Adrenal gland (tissue), 19 donors: ENCODE measurements at places on chromosomes 7 and 10.

GRCh38 chr7:107668296-107668695, 7.7 kb downstream of the SLC26A4 start:
- H3K4me1 ChIP-seq = no peaks in the 10 kb centered on the region
- peaks cover 4% of the 10 kb centered on the region for H3K27me3 ChIP-seq
- DNase-seq = no peak
- H3K4me3 ChIP-seq = no peak overlapping the region

- no peaks in the 10 kb centered on the region for H3K4me1 ChIP-seq
- no peak overlapping the region for H3K4me3 ChIP-seq
- H3K36me3 ChIP-seq = no peaks in the 10 kb centered on the region
- no peaks in the 10 kb centered on the region for H3K27me3 ChIP-seq
Observed at GRCh38 chr7:43155636-43156035, 43.2 kb downstream of the HECW1 start.

DNA sequence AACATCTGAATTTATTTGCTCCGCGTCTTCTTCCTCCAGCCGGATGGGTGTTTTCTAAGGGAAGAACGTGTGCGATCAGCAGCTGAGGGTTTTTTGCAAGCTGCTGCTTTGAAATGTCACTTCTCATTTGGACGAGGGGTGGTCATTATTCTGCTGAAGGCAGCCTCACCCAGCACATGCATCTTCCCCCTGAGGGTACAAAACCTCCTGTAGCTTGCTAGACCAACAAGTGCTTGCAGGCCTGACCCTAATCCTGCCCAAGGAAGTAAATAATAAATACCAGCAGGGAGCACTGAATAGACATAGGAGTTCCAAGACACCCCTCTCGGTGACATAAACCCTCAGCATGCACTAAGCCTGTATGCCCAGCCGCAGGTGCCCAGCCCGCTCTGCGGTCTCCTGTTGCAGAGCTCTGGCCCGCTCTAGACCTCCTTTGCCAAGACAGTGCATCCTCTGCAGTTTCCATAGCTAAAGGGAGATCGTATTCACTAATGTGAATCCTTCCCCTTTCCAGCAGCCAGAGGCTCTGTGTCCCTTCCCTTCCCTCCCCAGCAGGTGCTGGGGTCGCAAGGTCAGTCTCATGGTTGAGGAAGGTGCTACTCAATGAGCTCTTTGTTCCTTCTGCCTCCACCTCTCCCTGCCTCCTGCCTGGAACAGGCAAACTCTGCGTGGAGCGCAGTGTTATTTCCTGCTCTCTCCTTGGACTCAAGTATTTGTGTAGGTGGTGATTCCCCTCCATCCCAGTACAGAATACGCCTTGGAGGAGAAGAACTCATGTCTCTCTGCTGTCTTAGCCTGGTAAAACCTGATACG, 36.6 kb downstream of the SBDS start:
- H3K36me3 ChIP-seq = no peaks in the 10 kb centered on the region
- H3K27ac ChIP-seq = no peak overlapping the region
- H3K4me1 ChIP-seq = no peaks in the 10 kb centered on the region
- no peaks in the 10 kb centered on the region for H3K27me3 ChIP-seq

DNA sequence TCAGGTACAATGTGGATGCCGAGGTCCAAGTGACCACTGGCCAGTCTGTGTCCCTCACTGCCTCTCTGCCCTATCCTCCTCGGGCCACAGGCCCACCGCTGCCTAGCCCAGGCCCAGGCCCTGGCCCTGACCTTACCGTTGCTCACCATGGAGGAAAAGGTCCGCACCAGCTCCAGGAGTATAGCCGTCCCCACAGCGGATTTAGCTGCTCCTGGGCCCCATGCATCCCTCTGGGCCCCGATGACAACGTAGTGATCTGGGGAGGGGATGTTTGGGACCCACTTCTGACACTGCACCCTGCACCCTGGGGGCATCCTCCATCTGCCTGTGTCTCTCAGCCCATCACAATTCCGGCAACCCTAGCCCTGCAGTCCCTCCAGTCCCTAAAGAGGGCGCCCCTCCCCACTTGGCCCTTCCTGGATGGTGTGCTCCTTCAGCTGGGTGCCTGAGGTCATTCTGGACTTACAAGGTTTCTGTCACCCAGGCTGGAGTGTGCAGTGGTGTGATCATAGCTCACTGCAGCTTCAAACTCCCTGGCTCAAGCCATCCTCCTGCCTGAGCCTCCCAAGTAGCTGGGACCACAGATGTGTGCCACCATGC, 12.1 kb downstream of the TFR2 start:
- no peak overlapping the region for H3K27ac ChIP-seq
- DNase-seq = peak; percentile 39
- H3K4me3 ChIP-seq = no peak overlapping the region
- H3K36me3 ChIP-seq = no peaks in the 10 kb centered on the region
- H3K27me3 ChIP-seq = no peaks in the 10 kb centered on the region

- H3K27ac ChIP-seq = no peak overlapping the region
- DNase-seq = no peak
- H3K4me1 ChIP-seq = no peaks in the 10 kb centered on the region
- H3K4me3 ChIP-seq = no peak overlapping the region
Observed at GRCh38 chr7:118352867-118353453, 128.5 kb downstream of the ANKRD7 start.

GRCh38 chr10:88027570-88027969, 164.1 kb downstream of the PTEN start:
- peak; percentile 41 for DNase-seq
- no peak overlapping the region for H3K27ac ChIP-seq
- no peaks in the 10 kb centered on the region for H3K4me1 ChIP-seq
- H3K36me3 ChIP-seq = no peaks in the 10 kb centered on the region

GRCh38 chr7:146129296-146129695, 12.7 kb downstream of the CNTNAP2 start:
- H3K4me3 ChIP-seq = no peak overlapping the region
- H3K27ac ChIP-seq = no peak overlapping the region
- H3K27me3 ChIP-seq = no peaks in the 10 kb centered on the region
- no peak for DNase-seq

- DNase-seq = no peak
- no peaks in the 10 kb centered on the region for H3K36me3 ChIP-seq
- no peak overlapping the region for H3K4me3 ChIP-seq
- H3K27me3 ChIP-seq = no peaks in the 10 kb centered on the region
Observed at GRCh38 chr7:38327637-38328036, 54.2 kb upstream of the TARP start.

- no peaks in the 10 kb centered on the region for H3K27me3 ChIP-seq
- peak; percentile 15 for DNase-seq
- H3K4me1 ChIP-seq = no peaks in the 10 kb centered on the region
- H3K36me3 ChIP-seq = no peaks in the 10 kb centered on the region
- no peak overlapping the region for H3K27ac ChIP-seq
Observed at GRCh38 chr10:85175635-85176034, 847.2 kb downstream of the CCSER2 start.

DNA sequence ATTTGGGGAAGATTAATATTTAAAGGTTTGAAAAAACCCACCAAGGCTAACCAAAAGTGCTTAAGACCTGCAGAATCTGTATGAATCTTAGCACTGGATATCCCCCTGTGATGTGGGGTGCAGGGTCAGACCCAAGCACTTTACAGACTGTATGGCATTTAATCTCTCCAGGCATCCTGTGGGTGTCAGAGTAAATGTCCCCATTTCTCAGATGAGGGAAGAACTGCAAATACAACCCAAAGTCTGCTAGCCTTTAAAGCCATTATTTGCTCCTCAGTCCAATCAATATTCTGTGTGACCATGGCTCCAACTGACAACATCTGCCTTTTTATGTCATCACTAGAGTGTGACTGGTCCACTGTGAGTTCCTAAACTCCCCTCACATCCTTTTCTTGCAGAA, 10.0 kb upstream of the MBL2 start:
- H3K4me1 ChIP-seq = no peaks in the 10 kb centered on the region
- no peak overlapping the region for H3K27ac ChIP-seq
- no peak overlapping the region for H3K4me3 ChIP-seq
- H3K27me3 ChIP-seq = no peaks in the 10 kb centered on the region
- no peaks in the 10 kb centered on the region for H3K36me3 ChIP-seq
- DNase-seq = no peak

- H3K36me3 ChIP-seq = no peaks in the 10 kb centered on the region
- H3K27me3 ChIP-seq = no peaks in the 10 kb centered on the region
- H3K27ac ChIP-seq = peak overlapping the region; percentile 72
- peak overlapping the region; percentile 65 for H3K4me3 ChIP-seq
- DNase-seq = no peak
Observed at GRCh38 chr10:43361547-43362190, 9.8 kb upstream of the FXYD4 start.

DNA sequence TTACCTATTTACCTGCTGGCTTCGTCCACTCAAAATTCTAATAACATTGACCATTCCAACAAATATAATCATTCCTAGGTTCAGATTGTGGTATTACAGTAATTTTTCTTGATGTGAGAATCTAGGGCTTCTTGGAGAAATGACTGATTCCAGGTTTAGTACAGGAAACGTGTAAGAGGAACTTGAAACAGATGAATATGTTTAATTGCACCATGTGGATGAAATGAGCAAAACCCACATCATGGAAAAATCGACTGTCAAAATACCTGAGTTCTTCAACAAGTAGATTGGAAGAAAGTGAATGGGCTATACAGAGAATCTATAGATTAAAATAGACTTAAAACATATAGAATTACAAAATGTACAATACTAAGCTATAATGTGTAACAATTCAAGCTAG, 24.9 kb upstream of the OR9A4 start:
- DNase-seq = no peak
- H3K4me1 ChIP-seq = no peaks in the 10 kb centered on the region
- H3K4me3 ChIP-seq = no peak overlapping the region
- H3K27ac ChIP-seq = no peak overlapping the region
- H3K27me3 ChIP-seq = no peaks in the 10 kb centered on the region

DNA sequence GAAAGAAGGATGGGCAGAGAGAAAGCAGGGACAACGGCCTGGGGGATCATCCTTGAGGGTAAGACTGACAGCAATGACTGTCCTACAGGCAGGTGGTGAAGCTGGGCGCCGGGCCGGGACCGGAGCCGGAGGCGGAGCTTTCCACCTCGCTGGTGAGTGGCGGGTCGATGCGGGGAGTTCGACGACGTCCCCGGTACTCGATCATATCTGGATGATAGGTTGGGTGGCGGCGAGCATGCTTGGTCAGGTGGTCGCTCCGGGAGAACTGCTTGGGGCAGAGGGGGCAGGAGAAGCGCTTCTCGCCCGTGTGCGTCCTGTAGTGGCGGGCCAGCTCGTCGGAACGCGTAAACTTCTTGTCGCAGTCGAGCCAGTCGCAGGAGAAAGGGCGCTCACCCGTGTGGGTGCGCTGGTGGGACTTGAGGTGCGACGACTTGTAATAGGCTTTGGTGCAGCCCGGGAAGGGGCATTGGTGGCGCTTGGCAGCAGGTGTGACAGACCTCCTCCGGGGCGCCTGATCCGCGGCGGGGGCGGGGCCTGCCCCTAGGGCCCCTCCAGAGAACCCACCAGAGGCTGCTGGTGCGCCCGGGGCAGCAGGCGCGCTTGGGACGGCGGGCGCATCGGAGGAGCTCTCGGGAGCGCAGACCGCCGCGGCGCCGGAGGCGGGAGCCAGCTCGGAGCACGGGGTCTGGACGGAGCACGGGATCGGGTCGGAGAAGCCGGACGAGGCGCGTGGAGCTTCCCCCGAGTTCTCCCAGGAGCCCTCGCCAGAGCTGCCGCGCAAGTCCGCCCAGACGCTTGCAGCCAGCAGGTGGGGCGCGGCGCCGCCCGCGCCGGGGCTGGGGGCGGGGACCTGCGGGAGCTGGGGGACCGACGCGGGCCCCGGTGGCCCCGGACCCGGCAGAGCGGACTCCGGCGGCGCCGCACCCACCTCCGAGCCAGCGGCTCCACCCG, 752 bp downstream of the KLF14 start:
- peak overlapping the region; percentile 87 for H3K27ac ChIP-seq
- H3K36me3 ChIP-seq = no peaks in the 10 kb centered on the region
- H3K4me3 ChIP-seq = peak overlapping the region; percentile 6
- peaks cover 10% of the 10 kb centered on the region for H3K4me1 ChIP-seq
- H3K27me3 ChIP-seq = peaks cover 8% of the 10 kb centered on the region

DNA sequence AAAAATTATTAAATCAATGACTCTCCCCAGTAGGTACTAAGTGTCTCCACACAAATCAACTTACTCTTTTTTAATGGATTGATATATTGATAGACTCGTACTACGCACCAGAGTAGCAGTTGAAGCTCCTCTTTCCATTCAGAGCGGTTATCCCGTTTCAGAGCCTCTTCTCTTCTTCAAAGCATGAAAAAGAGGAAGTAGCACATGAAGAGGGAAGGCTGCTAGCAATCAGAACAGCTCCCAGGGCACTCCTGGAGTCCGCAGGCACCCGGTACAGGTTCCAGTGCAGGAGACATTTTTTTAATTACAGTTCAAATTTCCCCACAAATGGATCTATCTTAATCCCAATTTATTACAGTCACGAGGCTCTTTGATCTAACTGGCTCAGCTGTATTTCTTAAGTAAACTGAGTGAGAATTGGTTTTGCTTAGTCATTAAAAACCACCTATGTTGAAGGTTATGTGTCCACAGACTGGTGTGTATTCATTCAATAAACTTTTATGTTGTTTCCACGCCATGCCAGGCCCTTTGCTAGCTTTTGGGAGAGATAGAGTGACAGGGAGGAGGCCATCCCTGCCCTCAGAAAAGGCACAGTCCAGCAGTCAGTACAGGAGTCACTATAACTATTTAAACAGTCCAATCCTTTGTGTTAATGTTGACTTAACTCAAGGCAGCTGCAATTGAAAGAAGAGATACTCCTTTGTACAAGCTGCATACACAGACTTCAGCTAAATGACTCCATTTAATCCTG, 32.1 kb upstream of the CALN1 start:
- no peak overlapping the region for H3K27ac ChIP-seq
- no peak for DNase-seq
- no peaks in the 10 kb centered on the region for H3K36me3 ChIP-seq
- H3K4me3 ChIP-seq = no peak overlapping the region
- no peaks in the 10 kb centered on the region for H3K27me3 ChIP-seq

- H3K27me3 ChIP-seq = peaks cover 3% of the 10 kb centered on the region
- no peak overlapping the region for H3K27ac ChIP-seq
- no peak overlapping the region for H3K4me3 ChIP-seq
- H3K36me3 ChIP-seq = no peaks in the 10 kb centered on the region
- no peaks in the 10 kb centered on the region for H3K4me1 ChIP-seq
- DNase-seq = no peak
Observed at GRCh38 chr10:2873769-2874168, 193.6 kb upstream of the PFKP start.

DNA sequence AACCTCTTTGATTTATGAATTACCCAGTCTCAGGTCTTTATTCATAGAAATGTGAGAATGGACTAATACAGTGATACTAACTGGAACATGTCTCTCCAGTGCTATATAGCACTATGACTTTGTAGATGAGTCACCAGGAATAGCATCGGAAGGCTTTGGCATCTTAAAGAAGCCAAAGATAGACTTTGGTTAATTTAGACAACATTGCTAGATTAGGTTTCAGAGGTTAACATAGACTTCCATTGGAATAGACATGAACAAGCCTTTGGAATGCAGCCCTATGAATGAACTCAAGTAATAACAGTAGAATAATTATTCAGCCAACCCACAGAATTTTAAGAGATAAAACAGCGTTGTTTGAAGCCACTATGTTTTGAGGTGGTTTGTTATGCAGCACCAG, 169.2 kb downstream of the HGF start:
- no peaks in the 10 kb centered on the region for H3K4me1 ChIP-seq
- H3K27ac ChIP-seq = no peak overlapping the region
- no peaks in the 10 kb centered on the region for H3K36me3 ChIP-seq
- no peak for DNase-seq
